ENCODE measurements at places on chromosomes 16 and 17.

DNA sequence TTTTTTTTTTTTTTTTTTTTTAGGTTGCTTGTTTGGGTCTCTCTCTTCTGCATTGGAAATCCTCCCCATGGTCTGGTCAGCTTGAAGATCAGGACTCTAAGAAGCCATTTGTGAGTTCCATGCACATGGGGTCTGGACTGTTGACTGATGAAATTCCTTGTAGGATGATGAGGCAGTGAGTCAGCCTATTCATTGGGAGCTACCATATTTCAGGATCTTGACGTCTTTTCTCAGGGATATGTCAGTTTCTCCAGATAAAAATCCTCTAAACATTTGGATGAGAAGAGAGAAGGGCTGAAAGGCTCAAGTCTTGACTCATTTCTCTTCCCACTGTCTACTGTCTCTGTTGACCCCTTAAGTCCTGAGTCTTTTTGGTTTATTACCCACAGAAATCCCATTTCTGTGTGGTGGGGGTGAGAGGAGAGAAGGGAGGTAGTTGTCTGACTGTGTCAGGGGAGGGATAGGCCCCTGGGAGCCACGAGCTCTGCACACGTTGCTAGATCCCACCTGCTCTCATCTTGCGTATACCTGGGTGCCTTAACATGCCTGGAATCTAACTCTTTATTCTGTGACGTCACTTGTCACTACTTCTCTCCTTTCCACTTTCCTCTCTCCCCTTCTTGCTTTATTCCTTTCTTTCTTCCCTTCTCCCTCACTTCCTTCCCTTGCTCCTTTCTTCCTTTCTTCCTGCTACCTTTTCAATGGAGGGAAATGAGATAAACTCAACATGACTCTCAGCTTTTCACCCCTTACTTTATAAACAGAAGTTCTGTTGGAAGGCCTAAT is 333.1 kb upstream of the XYLT1 start:
- no peak for DNase-seq

DNA sequence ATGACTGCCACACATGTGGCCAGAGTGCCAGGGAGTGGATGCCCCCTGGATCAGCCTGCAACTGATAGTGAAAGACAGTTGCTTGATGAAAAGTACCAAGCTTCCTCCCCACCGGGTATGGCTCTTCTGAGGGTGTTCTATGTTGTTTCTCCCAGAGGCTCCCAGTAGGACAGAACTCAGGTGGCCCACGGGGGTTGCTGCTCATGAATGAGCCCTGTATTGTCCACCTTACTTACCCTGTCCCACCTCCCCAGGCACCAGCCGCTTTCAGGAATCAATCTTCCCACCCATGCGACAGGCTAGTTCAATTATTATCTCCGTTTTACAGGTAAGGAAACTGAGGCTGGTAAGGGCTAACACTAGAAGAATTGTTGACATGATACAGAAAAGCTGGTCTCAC is 34.9 kb upstream of the RGS9 start:
- no peak for DNase-seq

DNA sequence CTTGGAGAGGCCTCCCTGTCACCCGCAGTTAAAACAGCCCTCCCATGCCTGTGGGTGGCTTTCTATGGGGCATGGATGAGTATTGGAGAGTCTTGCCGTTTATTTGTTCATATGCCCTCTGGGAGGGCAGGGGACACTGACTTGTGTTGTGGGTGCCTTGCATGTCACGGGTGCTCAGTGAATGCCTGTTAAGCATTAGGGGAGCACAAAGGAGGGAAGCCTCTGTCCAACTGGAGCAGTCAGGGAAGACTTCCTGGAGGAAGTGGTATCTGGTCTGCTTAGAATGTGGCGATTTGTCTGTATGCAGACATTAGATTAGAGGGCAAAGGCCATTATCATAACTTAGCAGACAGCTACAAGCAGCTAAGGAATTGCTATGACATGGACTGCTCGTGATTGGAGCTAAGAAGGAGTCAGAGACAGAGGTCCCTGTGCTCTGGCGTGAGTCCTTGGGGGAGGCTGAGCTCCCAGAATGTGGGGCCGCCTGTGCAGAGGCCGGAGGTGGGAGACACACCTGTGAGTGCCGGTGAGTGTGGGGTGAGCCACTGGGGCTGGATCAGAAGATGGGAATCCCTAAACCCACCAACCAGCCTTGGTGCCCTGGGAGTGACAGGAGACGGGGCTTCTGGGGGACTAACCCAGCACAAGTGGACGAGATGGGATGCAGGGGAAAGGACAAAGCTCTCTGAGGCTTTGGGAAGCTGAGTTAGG is 286.1 kb downstream of the SEC14L1 start:
- no peak for DNase-seq

DNA sequence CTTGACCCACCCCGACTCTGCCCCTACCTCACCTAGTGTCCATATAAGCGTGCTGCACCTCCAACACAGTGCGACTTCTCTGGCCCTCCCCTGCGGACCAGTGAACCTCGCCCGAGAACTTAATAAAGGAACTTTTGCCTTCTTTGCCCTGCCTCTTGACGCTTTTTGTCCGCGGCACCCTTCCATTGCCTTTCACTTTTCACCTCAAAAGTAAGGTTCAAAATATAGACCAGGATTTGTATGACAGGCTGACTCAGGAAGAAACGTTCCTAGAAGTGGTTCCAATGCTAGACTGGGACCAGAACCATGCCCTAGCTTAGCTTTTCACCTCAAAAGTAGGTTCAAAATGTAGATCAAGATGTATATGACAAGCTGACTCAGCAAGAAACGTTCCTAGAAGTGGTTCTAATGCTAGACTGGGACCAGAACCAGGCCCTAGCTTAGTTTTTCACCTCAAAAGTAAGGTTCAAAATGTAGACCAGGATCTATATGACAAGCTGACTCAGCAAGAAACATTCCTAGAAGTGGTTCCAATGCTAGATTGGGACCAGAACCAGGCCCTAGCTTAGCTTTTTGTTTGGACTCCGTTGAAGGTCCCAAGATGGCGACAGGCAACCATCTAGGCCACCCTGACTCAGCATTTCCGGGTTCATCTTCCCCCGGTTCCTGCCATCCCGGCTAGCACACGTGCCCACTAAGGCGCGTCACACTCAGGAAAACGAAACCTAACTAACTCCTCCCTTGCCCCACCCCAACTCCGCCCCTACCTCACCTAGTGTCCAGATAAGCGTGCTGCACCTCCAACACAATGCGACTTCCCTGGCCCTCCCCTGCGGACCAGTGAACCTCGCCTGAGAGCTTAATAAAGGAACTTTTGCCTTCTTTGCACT is 51.0 kb upstream of the TMEM97 start:
- no peak for DNase-seq

- DNase-seq, result no peak
Measured at GRCh38 chr17:78922816-78923498, 2.2 kb downstream of the TIMP2 start.

- no peak for DNase-seq
Measured at GRCh38 chr17:54408731-54409130, 491.9 kb upstream of the TOM1L1 start.

DNA sequence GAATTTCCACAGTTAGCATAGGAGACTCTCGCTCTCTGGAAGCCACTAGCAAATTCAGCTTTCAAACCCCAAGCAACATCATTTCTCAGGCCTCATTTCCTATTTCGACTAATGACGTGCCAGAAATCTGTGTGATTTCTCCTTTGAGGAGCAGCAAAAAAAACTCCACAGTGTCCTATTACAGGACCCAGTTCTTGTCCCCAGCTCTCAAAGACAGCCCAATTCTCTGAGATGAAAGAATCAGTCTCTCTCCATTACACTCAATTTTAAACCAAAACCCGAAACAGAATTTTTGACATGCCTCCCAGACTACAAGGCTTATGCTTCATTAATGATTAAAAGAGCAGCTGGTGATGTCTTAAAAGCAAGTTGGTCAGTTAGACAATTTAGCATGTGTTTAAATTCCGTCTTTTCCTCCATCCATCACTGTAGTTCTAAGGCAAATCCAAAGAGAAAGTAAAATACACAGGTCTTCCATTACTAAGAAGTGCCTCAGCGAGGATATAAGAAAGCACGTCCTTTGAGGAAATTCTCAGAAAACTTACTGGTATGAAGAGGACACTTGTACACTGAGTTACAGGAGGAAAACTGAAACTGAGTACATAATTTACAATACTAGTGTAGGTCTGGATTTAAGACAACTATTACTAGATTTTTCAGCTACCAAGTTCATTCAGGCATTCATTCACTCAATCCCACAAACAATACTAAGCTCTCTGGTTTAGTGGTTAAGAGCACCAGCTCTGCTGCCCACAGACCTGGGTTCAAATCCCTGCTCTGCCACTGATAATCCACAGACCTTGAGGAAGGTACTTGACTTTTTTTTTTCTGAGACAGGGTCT is 12.5 kb downstream of the TOM1L2 start:
- no peak for DNase-seq

- DNase-seq, result no peak
Measured at GRCh38 chr16:67163164-67163998, 1.2 kb upstream of the HSF4 start.

DNA sequence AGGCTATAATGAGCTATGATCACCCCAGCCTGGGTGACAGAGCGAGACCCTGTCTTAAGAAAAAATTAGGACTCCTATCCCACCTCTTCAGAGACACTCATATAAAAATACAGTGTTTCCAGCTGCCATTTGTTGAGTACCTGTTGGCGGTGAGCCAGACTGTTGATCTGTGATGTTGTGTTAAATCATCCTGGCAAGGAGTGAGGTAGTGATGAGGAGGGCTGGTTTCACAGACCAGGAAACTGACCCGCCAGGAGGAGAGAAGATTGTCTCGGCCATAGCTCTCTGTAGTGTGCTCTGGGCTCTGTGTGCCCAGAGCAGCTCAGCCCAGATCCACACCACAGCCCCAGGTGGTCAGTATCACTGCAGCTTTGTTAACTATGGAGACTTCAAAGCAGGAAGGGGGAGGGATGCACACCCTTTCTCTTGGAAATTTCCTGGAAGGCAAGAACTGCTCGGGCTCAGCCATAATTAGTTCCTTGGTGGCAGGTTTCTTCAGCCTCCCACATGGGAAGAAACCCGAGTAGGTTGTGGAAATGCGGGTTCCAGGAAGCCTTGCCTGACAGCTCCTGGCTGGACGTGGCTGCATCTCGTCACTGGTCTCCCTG is 343.0 kb downstream of the SNX29 start:
- no peak for DNase-seq

DNA sequence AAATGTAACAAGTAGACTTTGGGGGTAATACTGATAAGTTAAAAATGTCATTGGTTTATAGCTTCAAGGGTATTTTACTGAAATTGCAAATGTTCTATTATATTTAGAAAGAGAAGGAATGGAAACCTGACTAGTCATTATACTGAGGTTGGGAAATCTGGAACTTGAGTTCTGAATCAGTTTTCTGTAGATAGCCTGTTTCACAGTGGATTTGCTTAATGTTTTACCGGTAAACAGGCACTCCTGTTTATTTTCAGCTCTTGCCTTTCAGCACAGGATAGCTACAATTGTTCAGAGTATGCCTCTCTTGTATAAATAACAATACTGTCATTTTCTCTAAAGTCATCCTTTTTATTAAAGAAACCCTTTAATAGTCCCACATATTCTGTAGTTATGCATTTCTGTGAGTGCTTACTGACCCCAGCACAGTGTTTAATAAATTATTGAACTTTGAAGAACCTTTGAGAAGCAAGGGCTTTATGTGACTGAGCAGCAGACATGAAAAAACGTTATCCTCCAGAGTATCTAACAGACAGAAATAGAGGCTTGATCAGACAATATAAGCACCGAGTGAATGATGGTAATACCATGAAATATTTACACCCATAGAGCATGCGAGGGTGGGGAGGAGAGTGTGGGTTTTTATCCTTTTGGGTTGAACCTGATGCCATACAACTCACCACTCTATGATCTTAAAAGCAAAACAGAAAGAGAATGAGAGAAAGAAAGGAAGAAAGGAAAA is 58.2 kb downstream of the FTO start:
- DNase-seq, result no peak

DNA sequence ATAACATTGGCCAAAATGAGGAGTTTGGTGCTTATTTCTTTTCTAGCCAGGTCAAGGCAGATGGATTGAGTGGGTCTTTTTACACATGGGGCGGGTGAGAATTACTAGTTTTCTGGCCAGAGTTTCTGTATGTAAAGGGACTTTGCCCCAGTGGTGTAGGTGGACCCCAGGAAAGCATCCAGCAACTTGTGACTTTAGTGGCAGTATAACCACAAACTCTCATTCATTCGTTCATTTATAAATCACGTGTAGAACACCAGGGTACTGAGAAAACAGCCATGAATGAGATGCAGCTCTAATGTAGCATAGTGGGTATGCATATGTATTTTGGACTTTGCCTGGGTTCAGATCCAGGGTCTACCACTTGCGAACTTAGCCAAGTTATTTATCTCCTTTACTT is 8.1 kb downstream of the RAI1 start:
- DNase-seq, result no peak

GRCh38 chr16:13948086-13948485 is 28.1 kb downstream of the ERCC4 start:
- DNase-seq, result no peak

- no peak for DNase-seq
Measured at GRCh38 chr17:29588562-29589411, 661 bp downstream of the GIT1 start.

GRCh38 chr17:45164734-45165269 is 3.1 kb downstream of the HEXIM2 start:
- no peak for DNase-seq

DNA sequence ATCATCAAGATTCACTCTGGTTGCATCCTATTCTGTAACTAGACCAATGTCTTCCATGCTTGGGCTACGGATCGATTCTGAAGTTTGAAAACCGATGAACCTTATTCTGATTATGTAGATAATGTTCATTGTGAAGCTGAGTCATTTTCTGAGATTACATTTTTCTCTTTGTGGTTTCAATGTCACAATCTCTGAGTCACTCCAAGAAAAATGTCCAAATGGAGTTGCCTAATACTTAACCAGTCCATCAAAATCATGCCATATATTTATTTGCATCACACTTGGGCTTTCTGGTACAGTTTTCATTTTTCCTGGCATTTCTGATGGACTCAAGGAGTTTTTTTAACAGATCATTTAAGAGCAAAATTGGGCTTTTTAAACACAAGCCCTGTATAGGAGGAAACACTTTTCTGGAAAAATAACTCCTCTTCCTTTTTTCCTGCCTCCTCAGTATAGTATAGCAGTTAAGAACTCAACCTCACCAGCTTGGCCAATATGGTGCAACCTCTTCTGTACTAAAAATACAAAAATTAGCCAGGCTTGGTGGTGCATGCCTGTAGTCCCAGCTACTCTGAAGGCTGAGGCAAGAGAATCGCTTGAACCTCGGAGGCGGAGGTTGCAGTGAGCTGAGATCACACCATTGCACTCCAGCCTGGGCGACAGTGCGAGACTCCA is 17.5 kb downstream of the CACNG3 start:
- DNase-seq, result no peak

GRCh38 chr17:11490171-11490755 is 108.0 kb upstream of the DNAH9 start:
- no peak for DNase-seq

All from stimulated activated CD4-positive, alpha-beta T cell treated with anti-CD3 and anti-CD28 coated beads, Interleukin-15, amount 100 ng/mL, for 1 hour (primary cell).